ENCODE measurements at places on chromosomes 13 and 19.

GRCh38 chr19:6250909-6251308, 28.9 kb downstream of the MLLT1 start:
- no peak for DNase-seq

DNA sequence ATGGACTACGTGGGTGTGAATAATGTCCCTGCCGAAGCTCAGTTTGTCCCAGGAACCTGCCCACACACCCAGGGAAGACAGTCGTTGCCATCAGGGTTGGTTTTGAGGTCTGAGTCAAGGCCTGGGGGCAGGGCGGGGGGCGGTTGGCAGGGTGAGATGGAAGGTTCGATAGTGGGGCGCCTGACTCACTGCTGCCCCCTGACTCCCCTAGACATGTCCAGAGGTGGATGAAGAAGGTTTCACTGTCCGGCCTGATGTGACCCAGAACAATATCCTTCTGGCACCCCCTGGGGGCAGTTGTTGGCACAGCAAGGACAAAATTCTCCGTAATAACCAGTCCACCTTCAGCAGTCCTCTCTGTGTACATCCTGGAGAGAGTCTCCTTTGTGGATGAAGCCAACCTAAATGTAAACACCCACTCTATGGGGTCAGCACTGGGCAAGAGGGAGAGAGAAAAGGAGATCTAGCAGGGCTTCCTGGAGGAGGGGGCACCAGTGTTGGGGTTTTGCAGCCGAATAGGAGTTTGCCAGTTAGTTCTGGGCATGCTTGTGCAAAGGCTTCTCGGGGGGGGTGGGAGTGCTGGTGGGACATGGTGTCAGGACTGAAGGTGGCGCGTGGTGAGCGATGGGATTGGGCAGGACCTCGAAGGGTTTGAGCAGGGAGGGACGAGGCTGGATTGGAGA, 19.6 kb upstream of the B3GNT3 start:
- peak; percentile 23 for DNase-seq

GRCh38 chr13:34730961-34731360, 211.1 kb upstream of the NBEA start:
- DNase-seq: no peak

GRCh38 chr13:25988661-25989060, 63.2 kb downstream of the SHISA2 start:
- no peak for DNase-seq

DNA sequence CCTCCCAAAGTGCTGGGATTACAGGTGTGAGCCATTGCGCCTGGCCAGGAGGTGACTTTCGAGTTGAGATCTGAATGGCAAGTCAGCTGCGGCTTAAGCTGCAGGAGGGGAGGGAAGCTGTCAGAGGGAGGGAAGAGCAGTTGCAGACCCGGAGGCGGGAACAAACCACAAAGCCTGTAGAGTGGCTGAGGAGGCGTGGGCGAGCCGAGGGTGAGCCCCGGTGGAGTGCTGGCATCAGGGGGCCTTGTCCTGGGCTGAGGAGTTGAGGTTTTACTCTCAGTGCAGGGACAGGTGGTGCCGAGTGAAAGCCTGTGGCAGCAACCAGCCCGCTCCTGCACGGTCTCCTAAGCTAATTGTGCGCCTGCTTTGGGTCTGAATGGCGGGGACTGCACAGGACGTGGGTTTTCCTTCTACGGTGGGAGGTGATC, 24.2 kb downstream of the PPP1R37 start:
- DNase-seq: no peak

- no peak for DNase-seq
These were observed 114.8 kb downstream of the KATNAL1 start for GRCh38 chr13:30192320-30193093.

DNA sequence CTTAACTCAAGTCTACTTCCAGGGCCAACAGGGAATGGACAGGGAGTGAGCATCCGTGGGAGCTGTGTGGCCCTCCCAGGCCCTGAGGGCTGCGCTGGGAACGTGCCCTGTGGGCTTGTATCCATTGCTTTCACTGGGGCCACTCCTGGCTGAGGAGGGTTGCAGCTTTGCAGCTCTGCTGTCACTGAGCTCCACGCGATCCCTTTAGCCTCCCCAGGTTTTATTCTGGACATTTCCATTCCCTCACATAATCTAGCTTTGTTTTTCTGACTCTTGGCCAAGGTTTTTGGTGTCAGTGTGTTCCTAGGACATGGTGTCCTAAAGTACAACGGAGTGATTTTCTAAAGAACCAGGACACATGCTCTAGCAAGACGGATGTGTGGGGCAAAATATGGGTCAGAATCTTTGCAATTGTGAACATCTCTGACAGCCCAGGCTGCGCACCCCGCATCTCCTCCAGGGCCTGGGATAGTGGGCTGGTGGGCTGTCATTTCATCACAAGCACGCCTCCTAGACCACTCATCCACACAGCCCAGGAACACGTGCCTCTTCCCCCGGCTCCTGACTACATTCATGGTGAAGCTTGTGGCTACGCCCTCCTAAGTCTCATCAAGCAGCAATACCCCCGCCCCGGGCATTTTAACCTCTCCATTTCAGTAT, 28.0 kb downstream of the GGACT start:
- no peak for DNase-seq

GRCh38 chr13:21458813-21459701, at the start of gene ZDHHC20:
TSS of gene ZDHHC20 (minus strand) at chr13:21459303. CDS start at chr13:21459171, 132 bp downstream.
- peak; percentile 89 for DNase-seq

Measured in activated gamma-delta T cell treated with Interleukin-2 at 50 U/mL for 16 hours (primary cell).